Pulmonary artery endothelial cell (primary cell): ENCODE measurements at places on chromosomes 12 and 14. TPM values are rescaled to one million over a fixed set of nuclear protein-coding genes. Genes with fewer than 3 reads are reported as not detected.

Gene TFCP2
- 9.4 and 10.3 TPM in 2 replicates for total RNA-seq

Gene ARHGEF40
- 4.1 and 6.2 TPM in 2 replicates for total RNA-seq

DNA sequence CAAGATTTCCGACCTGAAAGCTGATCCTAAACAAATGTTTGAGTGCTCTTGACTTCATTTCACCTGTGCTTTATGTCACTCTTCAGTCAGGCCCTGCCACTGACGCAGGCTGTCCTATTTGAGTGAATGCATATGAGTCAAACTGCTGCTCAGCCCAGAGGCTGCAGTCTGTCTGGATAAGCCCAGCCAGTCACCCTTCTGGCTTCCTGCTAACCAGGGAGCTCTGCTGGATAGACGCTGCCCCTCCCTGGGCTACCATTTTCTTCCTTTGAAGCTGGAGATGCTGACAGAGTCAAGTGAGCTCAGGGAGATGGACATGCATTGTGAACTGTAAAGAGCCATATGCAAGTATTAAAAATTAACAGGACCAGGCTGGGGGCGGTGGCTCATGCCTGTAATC is 5.1 kb upstream of the TUNAR start:
- DNase-seq, result no peak

- no peak for DNase-seq
Measured at GRCh38 chr12:123488539-123489230, 30.7 kb downstream of the SNRNP35 start.

DNA sequence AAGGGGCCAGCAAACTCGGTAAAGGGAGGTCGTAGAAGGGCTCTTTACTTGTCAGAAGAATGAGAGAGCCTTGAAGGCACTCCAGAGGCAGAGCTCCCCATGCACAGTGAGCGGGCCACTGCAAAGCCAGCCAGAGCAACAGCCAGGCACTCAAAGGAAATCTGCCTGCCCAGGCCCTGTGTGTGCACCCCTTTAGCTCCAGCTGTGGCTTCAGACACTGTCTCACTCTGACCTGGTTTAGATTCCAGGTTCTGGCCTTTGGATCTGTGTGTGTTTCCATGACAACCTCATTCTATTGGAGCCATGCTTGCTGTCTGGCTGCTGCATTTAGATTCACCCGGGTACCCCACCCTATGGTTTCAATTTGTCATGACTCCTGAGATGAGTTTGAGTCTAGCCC is 170.3 kb downstream of the CAPZA3 start:
- DNase-seq, result no peak

GRCh38 chr14:65433157-65433556 is 20.6 kb downstream of the FUT8 start:
- no peak for DNase-seq
